ENCODE measurements at places on chromosomes 1 and 21.

GRCh38 chr1:35807614-35808449 lies at the start of gene AGO4:
Gene AGO4, plus strand, starts transcription at chr1:35808016. Its CDS starts 401 bp downstream, at chr1:35808417.
- peak; percentile 63 for DNase-seq

DNA sequence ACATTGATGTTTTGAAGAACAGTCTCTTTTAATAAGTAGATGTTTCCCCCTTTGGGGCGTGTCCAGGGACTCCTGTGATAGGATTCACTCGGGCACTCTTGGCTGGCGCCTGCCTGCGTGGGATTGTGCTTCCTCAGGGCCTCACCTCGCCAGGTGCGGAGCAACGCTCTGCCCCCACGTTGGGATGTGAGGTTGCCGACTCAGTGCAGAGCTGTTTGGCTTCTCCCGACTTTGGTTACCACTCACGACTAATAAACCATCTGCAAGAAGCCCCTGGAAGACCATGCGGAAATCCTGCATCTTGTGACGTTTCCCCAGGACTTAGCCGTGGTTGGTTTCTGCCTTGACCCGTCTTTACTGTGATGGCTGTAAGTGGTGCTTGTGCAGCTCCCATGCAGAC lies 106.4 kb downstream of the PCBP3 start:
- no peak for DNase-seq

- no peak for DNase-seq
Observed at GRCh38 chr1:199163267-199163666, 524.4 kb downstream of the PTPRC start.

DNA sequence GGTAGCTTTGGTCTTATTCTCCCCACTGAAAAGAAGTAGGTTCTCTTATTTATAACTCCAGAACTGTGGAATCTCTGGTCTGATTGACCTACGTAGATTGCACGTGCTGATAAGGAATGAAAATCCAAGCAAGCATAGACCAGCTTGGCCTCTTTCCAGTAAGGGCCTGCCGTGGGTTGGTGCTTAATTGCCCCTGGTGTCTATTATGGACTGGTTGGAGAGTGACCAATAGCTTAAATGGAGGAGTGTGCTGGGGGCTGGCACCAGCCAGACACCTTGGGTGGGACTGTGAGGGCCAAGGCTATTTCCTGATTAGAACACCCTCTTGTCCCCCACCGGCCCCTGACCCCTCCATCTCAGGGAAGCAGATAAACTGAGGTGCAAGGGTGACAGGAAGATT lies 74.0 kb downstream of the TENT5C start:
- DNase-seq = no peak

GRCh38 chr1:41479000-41479807 lies 5.3 kb downstream of the EDN2 start:
- DNase-seq = no peak

- no peak for DNase-seq
Observed at GRCh38 chr1:116855191-116855619, 54.5 kb upstream of the PTGFRN start.

DNA sequence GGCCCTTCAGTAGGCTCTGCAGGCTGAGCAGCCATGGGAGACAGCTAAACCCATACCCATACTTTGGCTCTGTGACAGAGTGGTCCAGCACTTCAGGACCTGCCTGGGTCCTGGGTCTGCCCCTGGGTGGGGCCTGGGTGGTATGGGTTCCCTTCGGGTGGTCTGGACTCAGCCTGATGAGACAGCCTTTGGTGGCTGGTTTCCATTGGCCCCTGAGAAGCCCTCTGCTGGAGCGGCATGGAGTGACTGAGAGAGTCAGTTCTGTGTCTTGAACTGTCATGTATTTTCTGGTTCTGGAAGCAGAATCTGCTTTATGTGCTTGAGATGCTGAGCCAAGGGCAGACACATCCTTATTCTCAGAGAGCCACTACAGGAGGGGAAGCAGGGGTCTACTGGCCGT lies 31.3 kb upstream of the KCNA2 start:
- no peak for DNase-seq

DNA sequence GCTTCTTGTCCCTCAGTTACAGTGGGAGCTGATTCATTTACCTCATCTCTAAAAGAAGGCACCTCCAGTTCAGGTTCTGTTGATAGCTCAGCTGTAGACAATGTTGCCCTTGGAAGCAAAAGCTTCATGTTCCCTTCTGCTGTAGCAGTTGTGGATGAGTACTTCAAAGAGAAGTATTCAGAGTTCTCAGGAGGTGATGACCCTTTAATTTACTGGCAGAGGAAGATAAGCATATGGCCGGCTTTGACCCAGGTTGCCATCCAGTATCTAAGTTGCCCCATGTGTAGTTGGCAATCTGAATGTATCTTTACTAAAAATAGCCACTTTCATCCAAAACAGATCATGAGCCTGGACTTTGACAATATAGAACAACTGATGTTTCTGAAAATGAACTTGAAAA lies 4.5 kb downstream of the ZBED6 start:
- DNase-seq = no peak

- peak; percentile 68 for DNase-seq
Observed at GRCh38 chr1:112674440-112674985, at the start of gene MOV10. Gene MOV10, plus strand, starts transcription at chr1:112674659. Its CDS starts 254 bp downstream, at chr1:112674913.

DNA sequence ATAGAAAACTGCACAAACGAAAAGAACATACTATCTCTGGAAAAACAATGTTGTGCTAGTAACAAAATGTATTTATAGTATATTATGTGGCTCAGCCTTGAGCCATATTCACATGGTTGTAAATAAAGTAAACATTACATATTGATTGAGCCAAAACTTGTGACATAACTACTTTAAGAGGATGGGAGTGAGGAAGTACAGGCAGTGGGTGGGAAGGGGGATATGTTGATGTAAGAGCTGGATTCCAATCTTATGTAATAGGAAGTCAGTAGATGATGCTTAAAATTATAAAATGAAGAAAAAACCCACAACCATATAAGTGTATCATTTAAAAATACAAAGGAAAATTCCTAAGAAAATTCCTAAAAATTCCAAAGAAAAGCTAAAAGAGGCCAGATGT lies 42.7 kb downstream of the RHOU start:
- DNase-seq = no peak

DNA sequence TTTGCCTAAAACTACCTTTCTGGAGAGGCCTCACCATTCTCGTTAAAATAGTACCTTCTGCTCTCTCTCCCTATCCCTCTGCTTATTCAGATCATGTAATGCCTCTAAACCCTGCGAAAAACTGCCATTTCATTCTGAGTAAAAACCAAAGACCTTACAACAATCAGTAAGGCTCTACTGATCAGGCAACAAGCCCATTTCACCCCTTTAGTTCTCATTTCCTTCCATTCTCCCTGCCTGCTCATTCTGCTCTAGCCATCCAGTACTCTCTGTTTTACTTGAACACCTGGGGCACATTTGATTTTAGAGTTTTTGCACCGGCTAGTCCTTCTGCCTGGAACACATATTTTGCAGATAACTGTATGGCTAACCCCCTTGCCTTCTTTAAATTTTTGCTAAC lies 187.8 kb downstream of the COQ8A start:
- DNase-seq = no peak

DNA sequence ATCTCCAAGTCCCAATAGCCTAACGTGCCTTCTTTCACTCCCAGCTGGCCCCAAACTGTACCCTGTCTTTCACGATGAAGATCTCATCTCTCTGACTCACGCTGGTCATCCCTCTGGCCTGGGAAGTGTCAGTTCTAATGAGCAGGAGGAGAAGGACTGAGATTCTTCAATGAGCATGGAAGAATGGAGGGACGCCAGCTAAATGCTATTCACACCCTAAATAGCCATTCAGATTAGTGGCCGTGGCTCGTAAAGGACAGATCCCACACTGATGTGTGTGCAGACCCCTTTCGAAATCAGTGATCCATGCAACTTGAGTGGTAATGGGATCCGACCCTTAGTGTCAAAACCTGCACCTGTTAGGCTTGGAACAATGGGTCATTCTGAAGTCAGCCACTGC lies 75.9 kb upstream of the SMYD2 start:
- DNase-seq = no peak

- no peak for DNase-seq
Observed at GRCh38 chr1:95386371-95386770, 152.4 kb downstream of the RWDD3 start.

DNA sequence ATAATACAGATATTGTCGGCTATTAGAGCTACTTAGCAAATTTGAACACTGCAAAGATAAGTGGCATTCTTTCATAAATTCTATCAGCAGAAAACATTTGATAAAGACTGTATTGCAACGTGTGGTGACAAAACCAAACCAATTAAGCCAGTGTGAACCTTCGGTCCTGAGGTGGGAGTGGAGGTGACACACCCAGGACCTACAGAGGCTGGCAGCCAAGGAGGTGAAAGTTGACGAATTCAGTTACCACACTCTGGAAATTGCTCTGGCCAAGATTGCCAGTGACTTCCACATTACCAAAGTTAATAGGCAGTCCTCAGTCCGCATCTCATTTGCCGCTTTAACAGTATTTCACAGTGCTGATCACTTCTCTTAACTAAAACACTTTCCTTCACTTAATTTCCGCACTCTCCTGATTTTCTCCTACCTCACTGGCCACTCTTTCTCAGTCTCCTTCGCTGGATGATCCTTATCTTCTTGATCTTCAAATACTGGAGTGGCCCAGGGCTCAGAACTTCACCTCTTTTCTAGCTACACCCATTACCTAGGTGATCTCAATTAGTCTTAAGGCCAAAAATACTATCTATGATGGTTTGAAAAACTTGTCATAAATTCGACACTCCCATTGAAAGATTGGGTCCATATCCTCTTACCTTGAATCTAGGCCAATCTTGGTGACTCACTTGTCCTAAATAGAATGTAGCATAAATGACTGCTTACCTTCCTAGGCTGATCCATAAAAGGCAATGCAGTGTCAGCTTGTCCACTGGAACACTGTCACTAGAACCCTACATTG lies 5.1 kb upstream of the CDC42BPA start:
- DNase-seq = no peak

- no peak for DNase-seq
Observed at GRCh38 chr1:9233241-9233941, 1.2 kb upstream of the H6PD start.

Measured in activated T-cell treated with anti-CD3 and anti-CD28 coated beads, Interleukin-2, amount 50 U/mL, for 72 hours (primary cell).